ENCODE measurements at places on chromosomes 11 and 22.

GRCh38 chr22:27564806-27565205 lies 236.8 kb downstream of the MN1 start:
- no peak for DNase-seq

- no peak for DNase-seq
Observed at GRCh38 chr22:32997295-32997694, 60.9 kb downstream of the SYN3 start.

GRCh38 chr11:93082900-93083299 lies 113.4 kb downstream of the MTNR1B start:
- DNase-seq: no peak

DNA sequence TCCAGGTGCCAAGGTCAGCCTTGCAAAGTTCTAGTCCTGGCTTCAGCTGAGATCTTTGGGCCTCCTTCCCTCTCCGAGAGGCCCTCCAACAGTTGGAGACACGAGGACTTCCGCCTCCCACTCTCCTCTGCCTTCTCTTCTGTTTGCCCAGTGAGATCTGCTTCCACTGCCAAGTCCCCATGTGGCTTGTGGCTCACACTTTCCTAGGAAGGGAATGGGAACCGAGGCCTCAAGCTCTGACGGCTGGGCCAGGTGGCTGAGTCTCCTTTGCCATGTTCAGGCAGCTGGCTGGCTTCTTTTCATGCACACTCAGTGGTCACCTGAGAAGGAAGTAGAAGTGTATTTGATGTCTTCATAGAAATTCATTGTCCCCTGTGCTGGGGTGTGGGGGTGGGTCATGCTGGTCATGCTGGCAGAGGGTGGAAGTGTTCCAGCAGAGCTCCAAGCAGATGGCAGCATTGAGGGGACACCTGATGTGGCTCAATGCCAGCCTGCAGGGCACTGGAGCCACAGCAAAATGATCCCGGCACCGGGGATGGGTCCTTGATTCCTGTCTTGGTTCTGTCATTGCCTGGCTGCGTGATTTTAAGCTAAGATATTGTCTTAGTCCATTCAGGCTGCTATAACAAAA lies 130.4 kb downstream of the ADAMTS15 start:
- no peak for DNase-seq

- no peak for DNase-seq
Observed at GRCh38 chr22:47450876-47451475, 688.5 kb downstream of the TBC1D22A start.

GRCh38 chr11:71433648-71434450 lies 14.3 kb downstream of the DHCR7 start:
- DNase-seq: no peak

- no peak for DNase-seq
Observed at GRCh38 chr11:116294630-116295029, 478.2 kb downstream of the BUD13 start.

DNA sequence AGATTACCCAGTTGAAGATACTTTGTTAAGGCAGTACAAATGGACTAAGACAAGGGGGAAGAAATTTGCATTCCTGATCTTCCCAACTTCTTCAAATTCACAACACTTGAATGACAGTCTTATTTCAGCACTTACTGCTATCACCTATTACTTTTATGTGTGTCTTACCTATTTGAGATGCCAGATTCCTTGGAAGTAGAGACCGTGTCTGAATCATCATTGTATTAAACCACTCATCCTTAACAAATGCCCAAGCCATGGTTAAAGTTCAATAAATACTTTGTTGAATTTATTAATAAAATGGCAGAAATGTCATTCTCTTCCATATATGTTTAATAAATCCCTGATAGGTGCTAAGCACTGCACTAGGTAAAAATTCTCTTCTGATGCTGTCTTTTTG lies 18.3 kb downstream of the SC5D start:
- DNase-seq: no peak

GRCh38 chr22:19341500-19341899 lies 50.0 kb upstream of the CLTCL1 start:
- DNase-seq: no peak

GRCh38 chr11:27290261-27291050 lies 72.6 kb downstream of the CCDC34 start:
- DNase-seq: no peak

DNA sequence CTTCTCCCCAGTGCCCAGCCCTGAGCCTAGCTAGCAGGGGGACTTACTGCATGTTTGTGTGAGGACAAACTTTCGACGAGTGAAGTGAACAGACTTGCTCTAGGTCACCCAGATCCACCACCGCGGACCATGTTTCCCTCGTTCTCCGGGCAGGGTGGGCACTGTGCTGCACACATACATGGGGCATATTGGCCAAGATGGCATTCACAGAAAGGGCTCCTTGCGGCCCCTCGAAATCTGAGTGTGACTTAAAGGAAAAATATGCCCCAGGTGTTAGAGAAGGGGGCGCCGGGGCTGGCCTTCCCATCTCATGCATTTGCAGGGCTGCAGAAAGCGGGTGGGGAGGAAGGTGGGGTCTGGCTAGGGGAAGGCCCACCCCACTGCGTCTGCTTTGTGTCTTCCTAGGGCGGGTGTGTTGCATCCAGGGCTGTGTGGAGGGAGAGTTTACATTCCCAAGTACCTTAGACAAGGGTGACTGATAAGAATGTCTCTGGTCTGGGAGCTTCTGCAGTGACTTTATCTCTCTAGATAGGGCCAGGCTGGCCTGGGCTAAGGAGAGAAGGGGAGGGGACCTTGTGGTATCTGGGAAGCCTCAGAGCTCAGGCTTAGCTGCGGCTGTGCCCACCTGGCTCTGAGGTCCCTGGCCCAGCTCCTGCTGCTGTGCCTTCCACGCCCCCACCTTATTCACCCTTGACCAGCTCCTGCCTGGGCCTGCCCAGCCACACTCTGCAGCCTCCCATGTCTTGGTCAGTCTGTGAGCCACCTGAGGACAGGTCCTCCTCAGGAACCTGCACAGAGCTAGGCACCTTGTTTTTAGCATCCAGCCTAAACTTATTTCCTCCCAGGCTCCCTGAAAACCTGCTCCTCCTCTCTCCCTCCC lies 45.8 kb downstream of the LRRC32 start:
- no peak for DNase-seq

DNA sequence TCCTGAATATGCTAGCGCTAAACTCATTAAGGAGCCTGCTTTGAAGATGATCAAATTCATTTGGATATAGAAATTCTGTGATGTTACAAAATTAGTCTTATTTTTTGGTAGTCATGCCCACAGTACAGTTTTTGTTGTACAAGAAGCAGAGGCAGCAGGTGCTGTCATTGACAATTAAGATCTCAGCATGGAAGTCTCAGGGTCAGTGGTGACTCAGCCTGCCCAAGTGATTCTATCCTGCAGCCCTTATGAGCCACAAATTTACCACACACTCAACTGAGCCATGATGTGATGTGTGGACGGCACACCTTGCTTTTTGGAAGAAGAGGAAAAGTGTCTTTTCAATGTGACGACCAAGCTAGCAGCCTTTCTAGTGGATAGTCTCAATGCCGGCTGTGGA lies 153.6 kb upstream of the SORL1-AS1 start:
- no peak for DNase-seq

DNA sequence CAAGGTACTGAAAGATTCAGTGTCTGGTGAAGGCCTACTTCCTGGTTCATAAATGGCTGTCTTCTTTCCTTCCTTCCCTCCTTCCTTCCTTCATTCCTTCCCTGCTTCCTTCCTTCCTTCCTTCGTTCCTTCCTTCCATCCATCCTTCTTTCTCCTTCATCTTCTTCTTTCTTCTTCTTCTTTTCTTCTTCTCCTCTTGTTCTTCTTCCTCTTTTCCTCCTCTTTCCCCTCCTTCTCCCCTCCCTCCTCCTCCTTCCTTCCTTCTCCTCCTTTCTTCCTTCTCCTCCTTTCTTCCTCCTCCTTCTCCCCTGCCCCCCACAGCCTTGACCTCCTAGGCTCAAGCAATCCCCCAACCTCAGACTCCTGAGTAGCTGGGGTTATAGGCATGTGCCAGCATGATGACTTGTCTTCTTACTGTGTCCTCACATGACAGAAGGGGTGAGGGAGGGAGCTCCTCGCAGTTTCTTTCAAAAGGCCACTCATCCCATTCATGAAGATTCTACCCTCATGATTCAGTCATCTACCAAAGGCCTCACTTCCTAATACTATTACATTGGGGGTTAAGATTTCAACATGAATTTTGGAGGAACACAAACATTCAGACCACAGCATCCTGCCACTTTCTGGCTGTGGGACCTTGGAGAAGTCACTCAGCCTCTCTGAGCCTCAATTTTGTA lies 22.6 kb upstream of the CCDC134 start:
- DNase-seq: no peak

DNA sequence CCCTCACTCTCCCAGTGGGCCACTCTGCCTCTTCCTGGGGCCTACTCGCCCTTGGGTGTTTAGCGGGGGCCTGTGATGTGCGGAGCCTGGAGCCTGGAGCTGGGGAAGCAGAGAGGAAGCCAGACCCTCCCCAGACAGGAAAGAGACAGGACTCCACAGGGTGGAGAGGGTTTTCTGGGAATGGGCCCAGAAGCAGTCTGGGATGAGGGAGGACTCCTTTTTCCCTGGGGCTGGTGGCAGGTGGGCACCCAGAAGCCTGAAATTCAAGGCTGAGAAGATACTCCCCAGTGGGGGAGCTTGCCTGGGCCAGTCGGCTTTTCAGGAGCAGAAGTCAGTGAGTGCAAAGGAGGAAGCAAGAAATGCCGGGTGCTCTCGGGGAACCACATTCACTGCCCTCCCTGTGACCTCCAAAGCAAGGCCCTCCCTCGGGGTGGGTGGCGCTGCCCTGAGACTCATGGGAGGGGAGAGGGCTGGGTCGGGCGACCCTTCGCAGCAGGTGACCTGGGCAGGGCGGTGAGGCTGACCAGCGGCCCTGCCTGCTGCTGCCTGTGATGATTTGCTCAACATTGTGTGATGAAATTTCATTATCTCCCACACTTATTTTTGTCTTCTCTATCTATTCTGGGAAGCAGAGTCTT lies 1377.4 kb downstream of the BRD1 start:
- DNase-seq: no peak

GRCh38 chr11:71913756-71914526 lies 14.5 kb downstream of the XNDC1N start:
- DNase-seq: no peak

GRCh38 chr11:88179141-88179540 lies 3.9 kb upstream of the RAB38 start:
- no peak for DNase-seq

DNA sequence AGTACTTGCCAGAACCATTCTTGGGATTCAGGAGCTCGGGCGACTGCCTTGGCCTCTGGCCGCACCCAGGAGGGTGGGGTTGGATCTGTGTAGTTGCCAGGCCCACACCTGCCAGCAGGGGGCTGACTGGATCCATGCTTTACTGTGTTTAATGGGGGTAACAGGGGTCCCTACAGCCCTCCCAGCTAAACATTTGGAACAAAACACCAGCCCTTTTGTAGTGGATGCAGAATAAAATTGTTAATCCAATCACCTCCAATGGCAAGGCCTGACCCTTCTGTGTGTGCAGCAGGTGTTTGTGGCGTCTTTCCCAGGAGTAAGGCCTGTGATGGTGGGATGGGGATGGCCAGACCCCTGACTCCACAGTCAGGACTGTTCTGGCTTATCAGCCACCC lies 22.5 kb downstream of the SUN2 start:
- no peak for DNase-seq

DNA sequence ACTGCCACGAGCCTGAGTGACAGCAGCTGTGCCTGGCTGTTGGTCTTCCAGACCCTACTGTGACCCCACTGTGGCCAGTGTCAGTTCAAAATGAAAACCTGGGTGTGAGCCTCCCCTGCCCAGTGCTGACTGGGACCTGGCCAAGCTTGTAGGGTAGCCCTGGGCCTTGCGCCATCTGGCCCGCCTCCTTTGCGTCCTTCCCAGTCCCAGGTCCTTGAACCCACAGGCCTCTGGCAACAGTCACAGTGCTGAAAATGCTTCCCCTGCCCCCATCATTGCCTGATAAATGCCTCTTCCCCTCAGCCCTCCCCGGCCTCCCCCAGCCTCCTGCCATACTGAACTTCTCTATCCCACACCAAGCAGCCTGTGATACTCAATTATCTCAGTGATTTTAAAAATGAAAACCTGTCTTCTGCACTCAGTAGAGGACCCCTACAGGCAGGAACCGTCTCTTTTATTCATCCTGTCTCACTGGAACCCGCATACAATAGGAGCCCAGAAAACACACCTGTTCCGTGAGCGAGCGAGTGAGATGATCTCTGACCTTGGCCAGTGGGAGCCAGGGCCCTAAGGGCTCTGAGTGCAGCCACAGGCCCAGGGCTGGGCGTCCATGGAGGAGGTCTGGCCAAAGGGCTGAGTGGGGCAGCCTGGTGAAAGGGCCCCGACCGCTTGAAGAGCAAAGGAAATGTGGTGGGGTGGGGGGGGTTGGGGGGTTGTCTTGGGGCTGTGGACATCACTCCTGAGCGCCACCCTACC lies 49.7 kb upstream of the TTLL12 start:
- no peak for DNase-seq

- no peak for DNase-seq
Observed at GRCh38 chr11:83676056-83676601, 390.0 kb upstream of the CCDC90B start.

Measured in activated CD4-positive, alpha-beta T cell treated with anti-CD3 and anti-CD28 coated beads for 24 hours (primary cell).